ENCODE measurements at places on chromosomes 16 and 17. TPM values are rescaled to one million over a fixed set of nuclear protein-coding genes. Genes with fewer than 3 reads are reported as not detected.

Gene CD300E
- 0.83 TPM for total RNA-seq

Gene ETV4
- total RNA-seq: 1.3 TPM

Gene HOXB4
- total RNA-seq: 5.5 TPM

Gene CEP295NL
- total RNA-seq: 6.6 TPM

Gene CXCL16
- 21.7 TPM for total RNA-seq

Gene MMP2
- total RNA-seq: 211 TPM

Gene TM4SF5
- not detected for total RNA-seq

Gene PRSS33
- total RNA-seq: not detected

Gene MRPL58
- total RNA-seq: 34.9 TPM

Gene ERN2
- 0.11 TPM for total RNA-seq

Gene IRX3
- total RNA-seq: 1.7 TPM

Gene PRCD
- total RNA-seq: 1.2 TPM

Gene CASKIN1
- 0.17 TPM for total RNA-seq

Gene CCL1
- not detected for total RNA-seq

Gene ATP6V0C
- total RNA-seq: 42.8 TPM

All from esophagus muscularis mucosa (tissue), 4 donors.